ENCODE measurements at places on chromosomes 6 and 20.

GRCh38 chr6:142676027-142676443 is 268.9 kb downstream of the HIVEP2 start:
- no peak for DNase-seq

- no peak for DNase-seq
Observed at GRCh38 chr20:35547329-35547728, 5.5 kb downstream of the ERGIC3 start.

DNA sequence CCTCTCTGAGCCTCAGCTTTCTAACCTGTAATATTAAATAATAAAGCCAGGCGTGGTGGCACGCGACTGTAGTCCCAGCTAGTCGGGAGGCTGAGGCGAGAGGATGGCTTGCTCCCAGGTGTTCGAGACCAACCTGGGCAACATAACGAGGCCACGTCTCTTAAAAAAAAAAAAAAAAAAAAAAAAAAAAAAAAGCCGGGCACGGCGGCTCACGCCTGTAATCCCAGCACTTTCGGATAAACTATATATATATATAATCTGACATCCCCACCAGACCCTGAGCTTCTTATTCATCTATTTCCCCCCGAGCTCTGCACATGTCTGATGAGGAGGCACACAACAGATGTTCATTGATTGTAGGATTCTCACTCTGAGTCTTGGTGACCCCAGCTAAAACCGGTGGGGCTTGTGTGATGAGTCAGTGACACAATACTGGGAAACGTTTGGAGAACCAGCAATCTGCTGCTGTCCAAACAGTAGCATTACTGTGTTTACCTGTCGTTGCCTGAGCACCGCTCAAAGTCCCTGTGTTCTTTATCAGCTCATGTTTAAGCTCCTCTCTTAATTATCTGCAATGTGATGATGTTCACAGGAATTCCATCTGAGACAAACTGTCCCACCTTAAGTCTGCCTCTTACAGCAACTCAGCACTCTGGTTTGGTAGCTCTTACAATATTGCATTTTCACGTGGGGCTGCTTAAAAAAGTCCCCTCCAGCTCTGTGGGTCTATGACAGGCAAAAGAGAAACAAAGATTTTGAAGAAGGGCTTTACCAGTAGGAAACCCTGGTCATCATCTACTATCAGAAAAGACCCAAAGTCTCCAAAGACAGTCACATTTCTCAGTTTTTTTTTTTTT is 1.0 kb upstream of the SPATA2 start:
- no peak for DNase-seq

- no peak for DNase-seq
Observed at GRCh38 chr20:23459461-23460150, 6.9 kb upstream of the CST11 start.

DNA sequence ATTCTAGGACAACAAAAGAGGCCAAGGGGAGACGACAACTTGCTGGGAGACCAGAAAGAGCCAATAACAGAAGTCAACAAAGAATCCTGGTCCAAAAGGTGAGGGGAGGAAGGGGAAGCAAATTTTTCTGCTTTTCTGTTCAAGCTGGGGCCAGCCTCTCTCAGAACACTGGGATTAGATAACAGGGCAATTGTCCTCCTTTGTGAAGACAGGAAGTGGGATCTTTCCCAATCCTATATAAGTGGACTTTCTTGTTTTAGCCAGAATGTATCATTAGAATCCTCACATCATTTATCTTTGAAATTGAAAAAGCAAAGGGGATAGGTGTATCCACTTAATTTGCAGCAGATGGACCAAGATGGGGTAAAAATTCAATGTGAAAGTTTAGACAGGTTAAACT is 101.2 kb upstream of the COL21A1 start:
- no peak for DNase-seq

GRCh38 chr6:147805155-147805554 is 296.7 kb downstream of the SAMD5 start:
- no peak for DNase-seq

GRCh38 chr6:43627008-43627825 is 1.8 kb downstream of the GTPBP2 start:
- DNase-seq, result peak; percentile 19

DNA sequence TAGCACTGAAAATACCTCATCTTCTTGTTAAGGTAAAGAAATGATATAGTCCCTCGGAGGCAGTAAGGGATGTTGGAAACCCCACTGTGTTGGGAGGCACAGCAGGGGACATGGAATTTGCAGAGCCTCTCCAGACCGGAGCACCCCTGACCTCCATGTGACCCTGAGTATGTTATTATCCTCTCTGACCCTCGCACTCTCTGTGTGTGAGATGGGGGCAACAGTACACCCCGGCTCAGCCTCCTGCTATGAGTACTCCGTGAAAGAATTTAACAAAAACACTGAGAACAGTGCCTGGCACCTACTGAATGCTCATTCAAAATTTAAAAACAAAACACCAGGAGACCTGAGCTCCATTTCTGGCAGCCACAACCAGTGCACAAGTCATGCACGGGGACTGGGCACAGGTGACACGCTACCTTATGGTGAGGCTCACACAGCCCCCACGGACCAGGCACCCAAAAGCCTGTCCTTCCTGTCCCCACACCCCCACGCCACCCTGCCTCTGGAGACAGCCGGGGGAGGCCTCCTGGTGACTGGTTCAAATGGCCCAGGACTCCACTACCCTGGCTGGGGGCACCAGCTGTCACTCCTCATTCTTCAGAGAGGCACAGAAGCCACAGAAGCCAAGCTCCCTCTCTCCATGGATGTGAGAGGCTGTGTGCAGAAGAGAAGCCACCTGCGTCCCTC is 6.1 kb downstream of the NINL start:
- DNase-seq, result no peak

DNA sequence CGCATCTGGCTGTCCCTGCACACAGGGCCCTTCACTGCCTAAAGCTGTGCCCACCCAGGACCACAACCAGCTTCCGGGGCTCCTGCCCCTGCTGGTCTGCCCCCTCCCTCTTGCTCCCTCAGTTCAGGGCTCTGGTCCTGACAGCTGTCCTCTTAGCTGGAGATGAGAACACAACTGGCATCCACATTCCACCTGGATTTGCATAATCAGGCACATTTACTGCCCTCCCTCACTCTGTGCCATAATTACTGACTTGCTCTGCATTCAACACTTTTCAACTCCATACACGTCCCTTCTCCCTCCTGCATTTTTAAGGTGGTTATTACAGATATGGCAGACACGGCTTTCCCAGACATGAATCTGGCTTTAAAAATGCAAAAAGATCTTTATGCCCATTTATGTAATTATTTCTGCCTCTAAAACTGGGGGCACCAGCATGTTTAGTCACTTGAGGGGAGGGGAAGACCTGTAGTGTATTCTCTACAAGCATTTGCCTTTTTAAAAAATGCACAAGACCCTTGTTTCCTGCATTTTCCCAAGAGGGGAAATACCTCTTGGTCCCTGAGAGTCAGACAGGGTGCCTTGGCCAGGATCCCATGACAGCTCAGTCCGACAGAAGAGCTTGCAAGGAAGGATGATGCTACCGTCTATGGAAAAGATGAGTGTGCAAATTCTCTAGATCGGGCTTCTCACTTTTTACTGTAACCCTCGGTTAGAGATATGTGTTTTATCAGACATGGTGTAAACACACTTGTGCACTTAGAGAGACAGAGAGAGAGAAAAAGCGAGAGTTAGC is 401.8 kb downstream of the PREX1 start:
- no peak for DNase-seq

DNA sequence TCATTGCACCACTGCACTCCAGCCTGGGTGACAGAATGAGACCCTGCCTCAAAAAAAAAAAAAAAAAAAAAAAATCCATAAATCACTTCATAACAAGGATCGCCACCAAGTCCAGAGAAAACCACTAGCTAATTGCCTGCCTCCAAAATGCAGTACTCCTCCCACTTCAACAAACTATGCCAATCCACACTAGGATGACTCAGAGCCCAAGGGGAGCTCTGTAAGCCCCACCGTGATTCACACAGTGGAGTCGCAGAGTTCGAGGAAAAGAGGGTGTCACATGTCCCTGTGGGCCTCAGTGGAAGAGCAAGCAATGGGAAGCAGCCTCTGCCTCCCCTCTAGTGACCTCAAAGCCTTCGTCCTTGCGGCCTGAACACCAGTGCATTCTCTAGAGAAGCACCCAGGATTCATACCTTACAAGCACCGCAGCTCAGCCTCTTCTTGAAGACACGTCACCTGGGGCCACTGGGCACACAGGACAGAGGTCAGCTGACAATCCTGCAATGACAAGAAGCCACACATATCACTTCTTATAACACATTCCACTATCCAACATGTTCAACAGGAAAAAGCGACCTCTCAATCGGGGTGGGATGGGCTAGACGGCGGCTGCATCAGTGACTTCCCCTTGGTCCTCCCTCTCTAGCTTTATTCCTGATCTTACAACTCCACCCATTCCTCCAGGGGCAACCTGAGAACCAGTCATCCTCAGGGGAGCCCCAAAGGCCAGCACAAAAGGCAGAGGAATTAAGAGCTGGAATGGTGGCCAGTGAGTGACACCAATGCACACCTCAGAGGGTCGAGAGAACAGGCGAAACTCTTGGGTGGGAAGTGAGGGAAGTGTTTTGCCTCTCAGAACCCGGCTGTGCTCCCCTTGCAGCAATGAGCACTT is 8.9 kb downstream of the SNHG17 start:
- DNase-seq, result no peak

GRCh38 chr20:33423141-33423834 is 20.3 kb downstream of the SNTA1 start:
- DNase-seq, result no peak

DNA sequence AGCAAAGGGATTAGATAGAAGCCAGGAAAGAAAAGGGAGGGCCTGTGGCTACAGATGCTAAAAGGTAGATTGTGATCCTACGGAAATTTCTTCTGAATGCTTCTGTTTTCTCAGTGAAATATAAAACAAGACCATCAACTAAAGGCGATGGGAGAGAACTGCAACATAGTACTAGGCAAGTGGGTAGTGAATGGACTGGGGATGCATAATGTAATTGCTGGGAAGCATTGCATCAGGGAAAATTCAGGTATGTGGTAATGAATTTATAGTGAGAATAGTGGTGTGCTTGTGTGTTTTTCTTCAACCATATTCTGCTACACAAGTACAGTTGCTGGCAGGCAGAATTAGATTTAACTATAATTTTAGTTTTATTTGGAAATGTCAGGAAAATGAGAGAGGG is 156.6 kb downstream of the OPN5 start:
- no peak for DNase-seq

GRCh38 chr6:43812850-43813578 is 43.0 kb downstream of the VEGFA start:
- DNase-seq, result no peak

DNA sequence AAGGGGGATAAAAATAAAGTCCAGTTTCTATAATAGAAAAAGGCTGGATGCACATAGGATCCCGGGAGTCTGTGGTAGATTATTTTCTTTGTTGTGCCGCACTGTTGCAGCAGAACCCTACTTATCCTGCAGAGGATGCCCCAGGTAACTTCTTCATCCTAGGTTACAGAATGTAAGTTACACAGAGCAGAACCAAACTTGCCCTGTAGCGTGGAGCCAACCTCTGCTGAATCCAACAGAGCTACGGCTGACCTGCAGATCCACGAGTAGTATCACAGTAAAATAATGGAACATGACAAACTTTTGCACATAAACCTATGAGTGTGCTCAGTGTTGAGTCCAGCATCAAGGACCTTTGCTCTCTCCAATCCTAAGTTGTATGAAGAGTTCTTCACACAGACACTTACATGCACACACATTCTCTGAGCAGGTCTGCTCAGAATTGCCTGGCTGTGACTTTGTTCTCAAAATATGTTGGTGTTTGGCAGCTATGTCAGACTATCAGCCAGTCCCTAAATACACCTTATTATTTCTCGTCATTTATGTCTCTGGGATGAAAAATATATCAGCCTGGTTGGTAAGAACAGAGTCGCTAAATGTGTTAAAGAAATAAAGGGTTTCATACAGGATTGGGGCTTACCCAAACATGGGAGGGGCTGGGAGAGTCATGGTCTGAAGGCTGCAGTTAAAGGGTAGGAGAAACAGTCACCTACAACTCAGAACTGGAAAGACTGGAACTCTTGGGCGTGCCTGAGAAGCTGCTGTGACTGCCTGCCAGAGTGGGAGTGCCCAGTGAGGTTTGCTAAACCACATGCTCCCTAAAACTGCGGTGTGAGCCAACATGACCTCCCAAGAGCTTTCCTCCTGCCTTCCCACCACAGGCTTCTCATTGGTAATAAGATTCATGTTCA is 165.1 kb upstream of the SLC24A3 start:
- no peak for DNase-seq

DNA sequence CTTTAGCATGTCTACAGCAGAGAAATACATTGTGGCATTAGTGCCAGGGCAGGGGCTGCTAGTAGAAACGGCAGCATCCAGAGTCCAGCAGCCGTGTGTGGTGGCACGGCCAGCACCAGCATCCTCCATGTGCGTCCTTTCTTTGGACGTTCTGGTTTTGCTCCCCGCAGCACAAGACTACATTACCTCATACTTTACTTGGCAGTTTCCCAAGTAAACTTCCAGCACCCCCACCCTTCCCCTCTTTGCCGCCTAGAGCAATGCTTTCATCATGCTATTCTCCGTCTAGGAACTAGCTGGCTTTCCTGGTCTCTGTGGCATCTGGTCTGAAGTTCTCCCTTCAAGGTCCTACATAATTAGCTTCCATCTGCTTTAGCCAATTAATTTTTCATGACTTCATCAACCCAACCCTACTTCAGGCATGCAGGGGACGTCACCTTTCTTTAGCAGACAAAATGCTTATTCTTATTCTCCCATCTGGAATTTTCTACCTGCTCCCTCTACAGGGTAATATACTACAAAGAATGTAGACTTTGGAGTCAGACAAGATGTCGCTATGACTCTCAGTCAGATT is 67.6 kb downstream of the BLOC1S5 start:
- DNase-seq, result no peak

DNA sequence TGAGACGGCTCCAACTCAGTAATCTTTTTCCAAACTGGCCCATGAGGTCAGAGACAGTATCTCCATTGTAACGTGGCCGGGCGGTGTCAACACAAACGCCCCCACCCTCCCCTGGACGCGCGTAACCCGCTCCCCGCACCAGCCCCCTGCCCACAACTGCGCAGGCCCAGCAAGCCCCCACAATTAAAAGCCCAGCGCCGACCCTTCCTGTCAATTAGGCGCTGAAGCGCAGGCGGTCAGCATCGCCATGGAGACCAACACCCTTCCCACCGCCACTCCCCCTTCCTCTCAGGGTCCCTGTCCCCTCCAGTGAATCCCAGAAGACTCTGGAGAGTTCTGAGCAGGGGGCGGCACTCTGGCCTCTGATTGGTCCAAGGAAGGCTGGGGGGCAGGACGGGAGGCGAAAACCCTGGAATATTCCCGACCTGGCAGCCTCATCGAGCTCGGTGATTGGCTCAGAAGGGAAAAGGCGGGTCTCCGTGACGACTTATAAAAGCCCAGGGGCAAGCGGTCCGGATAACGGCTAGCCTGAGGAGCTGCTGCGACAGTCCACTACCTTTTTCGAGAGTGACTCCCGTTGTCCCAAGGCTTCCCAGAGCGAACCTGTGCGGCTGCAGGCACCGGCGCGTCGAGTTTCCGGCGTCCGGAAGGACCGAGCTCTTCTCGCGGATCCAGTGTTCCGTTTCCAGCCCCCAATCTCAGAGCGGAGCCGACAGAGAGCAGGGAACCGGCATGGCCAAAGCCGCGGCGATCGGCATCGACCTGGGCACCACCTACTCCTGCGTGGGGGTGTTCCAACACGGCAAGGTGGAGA is at the start of the genes HSPA1A and HSPA1L:
Gene HSPA1A, plus strand, starts transcription at position 519 of the 814 bp plus-strand sequence. Its CDS starts 214 bp downstream, at position 733.
Gene HSPA1L, minus strand, starts transcription at position 259 of the 814 bp plus-strand sequence. CDS start 3,311 bp downstream, outside the sequence.
- peak; percentile 99 for DNase-seq
